Activated CD8-positive, alpha-beta T cell treated with anti-CD3 and anti-CD28 coated beads, Interleukin-2, amount 10 ng/mL, durations not matched to agents 7 days and 5 days (primary cell): ENCODE measurements at places on chromosomes 11 and 22. TPM values are rescaled to one million over a fixed set of nuclear protein-coding genes. Genes with fewer than 3 reads are reported as not detected.

GRCh38 chr11:106879832-106880546, 138.3 kb downstream of the GUCY1A2 start:
- H3K27me3 ChIP-seq, result no peaks in the 10 kb centered on the region
- no peaks in the 10 kb centered on the region for H3K4me1 ChIP-seq
- no peaks in the 10 kb centered on the region for H3K36me3 ChIP-seq
- no peak overlapping the region for H3K4me3 ChIP-seq
- no peak overlapping the region for H3K27ac ChIP-seq

The CCDC73 gene
- not detected for total RNA-seq

GRCh38 chr11:30255637-30256036, 24.8 kb downstream of the FSHB start:
- no peak for DNase-seq
- no peaks in the 10 kb centered on the region for H3K4me1 ChIP-seq
- no peak overlapping the region for H3K4me3 ChIP-seq
- H3K36me3 ChIP-seq, result no peaks in the 10 kb centered on the region
- H3K27me3 ChIP-seq, result peaks cover 12% of the 10 kb centered on the region

The ANO1 gene
- total RNA-seq, result not detected

The OR51A2 gene
- not detected for total RNA-seq

- H3K36me3 ChIP-seq, result no peaks in the 10 kb centered on the region
- H3K27me3 ChIP-seq, result no peaks in the 10 kb centered on the region
- DNase-seq, result no peak
- H3K4me1 ChIP-seq, result no peaks in the 10 kb centered on the region
- H3K27ac ChIP-seq, result no peak overlapping the region
These were observed 230.0 kb upstream of the TBCEL start for GRCh38 chr11:120793806-120794479.

DNA sequence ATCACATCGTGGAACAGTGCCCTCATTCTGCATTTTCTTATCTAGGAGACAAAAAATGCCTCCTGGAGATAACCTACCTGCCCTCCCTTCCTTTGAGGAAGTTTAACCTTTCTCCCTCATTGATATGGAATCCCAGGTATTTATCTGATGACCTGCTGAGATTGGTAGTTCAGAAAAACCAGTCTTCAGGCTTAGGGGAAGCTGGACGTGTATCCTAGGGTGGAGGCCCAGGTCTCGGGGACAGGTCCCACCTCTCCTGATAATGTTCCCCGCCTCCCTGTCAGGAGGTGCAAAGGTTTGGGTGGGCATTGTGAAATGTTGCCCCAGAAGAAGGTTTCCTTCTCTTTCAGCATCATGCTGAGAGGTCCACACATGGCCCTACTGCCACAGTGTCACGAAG, 186.9 kb upstream of the NAV2 start:
- no peaks in the 10 kb centered on the region for H3K36me3 ChIP-seq
- no peaks in the 10 kb centered on the region for H3K4me1 ChIP-seq
- peaks cover 2% of the 10 kb centered on the region for H3K27me3 ChIP-seq
- H3K4me3 ChIP-seq, result no peak overlapping the region
- H3K27ac ChIP-seq, result no peak overlapping the region
- DNase-seq, result no peak

The ADM gene
- total RNA-seq, result 3.6 TPM

The OR4D5 gene
- not detected for total RNA-seq

The OR6T1 gene
- total RNA-seq, result not detected

GRCh38 chr22:37037669-37038068, 13.9 kb upstream of the KCTD17 start:
- H3K4me1 ChIP-seq, result peaks cover 9% of the 10 kb centered on the region
- no peak overlapping the region for H3K4me3 ChIP-seq
- no peak overlapping the region for H3K27ac ChIP-seq
- H3K36me3 ChIP-seq, result no peaks in the 10 kb centered on the region

DNA sequence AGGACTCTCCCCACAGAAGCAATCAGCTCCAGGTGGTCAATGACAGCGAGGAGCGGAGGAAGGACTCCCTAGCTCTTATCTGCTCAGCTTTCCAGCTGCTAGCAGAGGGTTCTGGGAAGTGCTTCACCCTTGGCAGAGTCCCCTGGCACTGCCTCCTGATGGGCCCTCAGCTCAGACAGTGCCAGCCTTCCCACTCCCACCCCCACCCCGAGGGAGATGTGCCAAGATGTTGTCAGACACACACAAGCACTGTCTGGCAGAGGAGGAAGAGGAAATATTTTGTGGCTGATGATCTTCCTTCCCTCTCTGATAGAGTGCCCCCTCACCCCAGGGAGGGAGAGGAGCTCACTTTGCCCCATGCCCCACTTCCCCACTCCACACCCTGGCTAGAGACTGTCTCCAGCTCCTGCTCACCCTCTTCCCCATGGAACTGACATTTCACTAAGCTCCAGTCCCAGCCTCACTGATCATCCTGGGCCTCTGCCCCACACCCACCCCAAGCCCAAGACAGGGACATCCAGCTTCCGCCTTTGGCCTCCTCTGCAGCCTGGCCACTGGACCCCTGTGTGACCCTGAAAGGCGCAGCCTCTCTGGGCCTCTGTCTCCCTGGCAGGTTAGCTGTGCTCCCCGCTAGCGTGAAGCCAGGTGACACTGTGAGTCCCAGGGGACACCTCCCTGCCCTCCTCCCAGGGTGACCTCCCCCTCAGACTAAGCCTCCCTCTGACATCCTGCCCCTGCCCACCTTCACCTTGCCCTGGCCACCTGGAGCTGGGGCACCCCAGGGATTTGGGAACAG, 44.5 kb downstream of the SLCO2B1 start:
- no peaks in the 10 kb centered on the region for H3K36me3 ChIP-seq
- no peak overlapping the region for H3K27ac ChIP-seq

GRCh38 chr11:134350381-134350780, 18.6 kb downstream of the GLB1L2 start:
- no peak for DNase-seq
- H3K27ac ChIP-seq, result no peak overlapping the region
- H3K4me3 ChIP-seq, result no peak overlapping the region
- H3K36me3 ChIP-seq, result no peaks in the 10 kb centered on the region
- peaks cover 11% of the 10 kb centered on the region for H3K4me1 ChIP-seq
- H3K27me3 ChIP-seq, result peaks cover 10% of the 10 kb centered on the region

The FLRT1 gene
- not detected for total RNA-seq

GRCh38 chr11:119619665-119620064, 109.3 kb downstream of the NECTIN1 start:
- H3K4me1 ChIP-seq, result no peaks in the 10 kb centered on the region
- DNase-seq, result no peak
- H3K27me3 ChIP-seq, result peaks cover 6% of the 10 kb centered on the region
- H3K4me3 ChIP-seq, result no peak overlapping the region

The HEPN1 gene
- total RNA-seq, result not detected

- H3K4me1 ChIP-seq, result no peaks in the 10 kb centered on the region
- DNase-seq, result no peak
- H3K36me3 ChIP-seq, result peaks cover 78% of the 10 kb centered on the region
- no peak overlapping the region for H3K27ac ChIP-seq
- H3K27me3 ChIP-seq, result no peaks in the 10 kb centered on the region
These were observed 15.7 kb downstream of the FBXO7 start for GRCh38 chr22:32490279-32490678.

DNA sequence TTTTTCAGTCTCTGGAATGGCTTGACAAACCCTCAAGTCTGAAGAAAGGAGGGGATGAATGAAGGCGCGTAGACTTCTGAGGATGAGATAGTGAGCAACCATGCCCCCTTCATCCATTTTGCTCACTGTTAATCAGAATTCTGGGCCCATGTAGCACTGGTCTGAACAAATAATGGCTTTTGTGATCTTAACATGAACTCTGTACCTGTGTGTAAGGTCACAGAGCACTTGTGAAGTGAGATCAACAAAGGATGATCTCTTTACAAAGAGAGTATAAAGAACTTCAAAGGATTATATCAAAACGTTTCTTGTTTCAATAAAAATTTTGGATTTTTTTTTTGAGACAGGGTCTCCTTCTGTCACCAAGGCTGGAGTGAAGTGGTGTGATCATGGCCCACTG, 976.7 kb downstream of the OPCML start:
- H3K4me1 ChIP-seq, result no peaks in the 10 kb centered on the region
- no peak overlapping the region for H3K4me3 ChIP-seq
- no peaks in the 10 kb centered on the region for H3K36me3 ChIP-seq
- H3K27ac ChIP-seq, result no peak overlapping the region

The YWHAH gene
- 251 TPM for total RNA-seq

GRCh38 chr11:120827820-120828219, 196.1 kb upstream of the TBCEL start:
- no peaks in the 10 kb centered on the region for H3K4me1 ChIP-seq
- DNase-seq, result no peak
- no peaks in the 10 kb centered on the region for H3K36me3 ChIP-seq
- H3K27me3 ChIP-seq, result no peaks in the 10 kb centered on the region
- H3K4me3 ChIP-seq, result no peak overlapping the region

GRCh38 chr22:17860220-17860965, 86.1 kb upstream of the BID start:
- H3K27me3 ChIP-seq, result no peaks in the 10 kb centered on the region
- DNase-seq, result no peak
- peaks cover 15% of the 10 kb centered on the region for H3K4me1 ChIP-seq
- H3K27ac ChIP-seq, result no peak overlapping the region

GRCh38 chr11:44654057-44654456, 72.7 kb upstream of the TSPAN18 start:
- H3K4me1 ChIP-seq, result no peaks in the 10 kb centered on the region
- H3K27me3 ChIP-seq, result peaks cover 42% of the 10 kb centered on the region
- DNase-seq, result no peak
- H3K27ac ChIP-seq, result no peak overlapping the region
- no peak overlapping the region for H3K4me3 ChIP-seq

The CCDC86 gene
- 36.0 TPM for total RNA-seq

DNA sequence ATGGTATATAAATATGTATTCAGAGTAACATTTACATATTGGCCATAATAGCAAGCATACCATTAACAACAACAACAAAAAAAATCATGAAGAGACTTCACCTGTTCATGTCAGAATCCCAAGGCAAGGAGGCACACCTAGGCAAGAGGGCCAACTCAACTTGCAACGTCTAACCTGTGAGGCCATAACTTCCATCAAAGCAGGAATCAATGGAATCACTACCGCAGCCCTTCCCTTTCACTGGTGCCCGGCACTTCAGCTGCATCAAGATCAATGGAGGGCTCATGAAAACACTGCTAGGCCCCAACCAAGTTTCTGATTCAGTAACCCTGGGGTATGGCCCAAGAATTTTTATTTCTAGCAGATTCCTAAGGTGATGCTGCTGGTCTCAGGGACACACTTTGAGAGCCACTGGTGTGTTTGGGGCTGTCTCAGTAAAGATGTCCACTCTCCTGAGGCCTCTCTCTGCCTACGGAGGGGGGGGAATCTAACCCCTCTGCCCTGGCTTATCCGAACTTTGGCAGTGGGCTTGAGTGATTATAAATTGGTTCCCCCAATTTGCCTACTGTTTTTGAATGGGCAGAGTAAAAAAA, 8.0 kb downstream of the ZFTA start:
- no peaks in the 10 kb centered on the region for H3K4me1 ChIP-seq
- no peak overlapping the region for H3K27ac ChIP-seq
- peaks cover 16% of the 10 kb centered on the region for H3K36me3 ChIP-seq
- H3K4me3 ChIP-seq, result no peak overlapping the region
- DNase-seq, result no peak
- H3K27me3 ChIP-seq, result no peaks in the 10 kb centered on the region

- peaks cover 39% of the 10 kb centered on the region for H3K4me1 ChIP-seq
- no peak overlapping the region for H3K27ac ChIP-seq
- no peak for DNase-seq
- no peak overlapping the region for H3K4me3 ChIP-seq
These were observed 12.3 kb downstream of the ENDOD1 start for GRCh38 chr11:95101935-95102334.

DNA sequence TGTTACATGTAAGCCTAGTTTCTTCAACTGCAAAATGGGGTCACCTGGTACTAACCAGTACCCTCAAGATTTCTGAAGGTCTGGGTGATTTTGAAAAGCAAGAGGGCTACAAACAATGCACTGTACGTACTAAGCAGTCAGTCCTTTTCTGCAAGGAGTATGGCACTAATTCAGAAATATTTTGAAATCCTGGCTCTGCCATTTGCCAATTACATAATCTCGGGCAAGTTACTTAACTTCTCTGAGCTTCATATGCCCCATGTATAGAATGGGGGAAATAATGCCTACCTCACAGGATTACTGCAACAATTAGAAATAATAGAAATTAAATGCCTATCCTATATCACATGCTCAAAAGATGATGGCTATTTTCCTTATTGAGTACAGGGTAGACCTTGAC, 60.7 kb upstream of the CCDC89 start:
- H3K4me1 ChIP-seq, result peaks cover 84% of the 10 kb centered on the region
- DNase-seq, result no peak
- H3K4me3 ChIP-seq, result no peak overlapping the region
- peaks cover 64% of the 10 kb centered on the region for H3K36me3 ChIP-seq

- H3K27ac ChIP-seq, result no peak overlapping the region
- H3K36me3 ChIP-seq, result no peaks in the 10 kb centered on the region
- H3K4me3 ChIP-seq, result no peak overlapping the region
- H3K4me1 ChIP-seq, result no peaks in the 10 kb centered on the region
These were observed 3.0 kb upstream of the RFPL3 start for GRCh38 chr22:32354360-32355351.

GRCh38 chr11:24093375-24093774, 403.5 kb upstream of the LUZP2 start:
- DNase-seq, result no peak
- H3K4me1 ChIP-seq, result no peaks in the 10 kb centered on the region
- H3K27me3 ChIP-seq, result no peaks in the 10 kb centered on the region
- H3K36me3 ChIP-seq, result no peaks in the 10 kb centered on the region
- H3K27ac ChIP-seq, result no peak overlapping the region

DNA sequence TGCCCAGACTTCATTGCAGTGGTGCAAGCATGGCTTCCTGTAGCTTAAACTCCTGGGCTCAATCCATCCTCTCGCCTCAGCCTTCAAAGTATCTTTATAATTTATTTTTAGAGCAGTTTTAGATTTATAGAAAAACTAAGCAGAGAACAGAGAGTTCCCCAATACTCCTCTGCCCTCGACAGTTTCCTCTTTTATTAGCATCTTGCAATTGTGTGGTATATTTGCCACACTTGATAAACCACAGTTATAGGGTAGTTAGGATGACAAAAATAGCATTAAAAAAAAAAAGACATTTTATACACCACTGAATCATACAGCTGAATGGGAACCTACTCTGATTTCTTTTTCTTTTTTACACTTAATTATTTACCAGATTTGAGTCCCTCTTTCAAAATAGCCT, 31.2 kb downstream of the MS4A2 start:
- H3K36me3 ChIP-seq, result no peaks in the 10 kb centered on the region
- no peak overlapping the region for H3K27ac ChIP-seq
- H3K27me3 ChIP-seq, result no peaks in the 10 kb centered on the region
- H3K4me3 ChIP-seq, result no peak overlapping the region
- no peak for DNase-seq

DNA sequence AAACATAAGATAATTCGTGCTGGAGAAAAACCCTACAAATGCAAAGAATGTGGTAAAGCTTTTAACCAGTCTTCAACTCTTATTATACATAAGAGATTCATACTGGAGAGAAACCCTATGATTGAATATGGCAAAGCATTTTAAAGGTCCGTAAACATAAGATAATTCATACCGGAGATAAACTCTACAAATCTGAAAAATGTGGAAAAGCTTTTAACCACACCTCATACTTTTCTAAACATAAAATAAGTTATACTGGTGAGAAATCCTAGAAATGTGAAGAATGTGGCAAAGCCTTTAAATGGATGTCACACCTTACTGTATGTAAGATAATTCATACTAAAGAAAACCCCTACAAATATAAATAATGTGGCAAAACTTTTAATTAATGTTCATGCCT, 20.7 kb downstream of the PLAAT5 start:
- H3K36me3 ChIP-seq, result no peaks in the 10 kb centered on the region
- no peak overlapping the region for H3K27ac ChIP-seq
- H3K4me1 ChIP-seq, result no peaks in the 10 kb centered on the region

- no peak overlapping the region for H3K4me3 ChIP-seq
- H3K27me3 ChIP-seq, result no peaks in the 10 kb centered on the region
- no peaks in the 10 kb centered on the region for H3K4me1 ChIP-seq
- no peak for DNase-seq
- H3K36me3 ChIP-seq, result no peaks in the 10 kb centered on the region
- no peak overlapping the region for H3K27ac ChIP-seq
These were observed 398.4 kb downstream of the CTTN start for GRCh38 chr11:70796648-70797227.
